ENCODE measurements at places on chromosomes 1 and 21.

GRCh38 chr1:61287734-61288133 is 205.4 kb downstream of the NFIA start:
- H3K36me3 ChIP-seq, result no peaks in the 10 kb centered on the region
- no peak for DNase-seq
- H3K27ac ChIP-seq, result peak overlapping the region; percentile 52
- peaks cover 16% of the 10 kb centered on the region for H3K4me1 ChIP-seq
- H3K27me3 ChIP-seq, result no peaks in the 10 kb centered on the region

GRCh38 chr21:28337315-28337714 is 655.4 kb downstream of the LTN1 start:
- no peak for DNase-seq
- no peak overlapping the region for H3K27ac ChIP-seq
- no peak overlapping the region for H3K4me3 ChIP-seq
- peaks cover 7% of the 10 kb centered on the region for H3K4me1 ChIP-seq

- H3K4me1 ChIP-seq, result no peaks in the 10 kb centered on the region
- no peak overlapping the region for H3K27ac ChIP-seq
- peaks cover 55% of the 10 kb centered on the region for H3K36me3 ChIP-seq
- H3K27me3 ChIP-seq, result no peaks in the 10 kb centered on the region
- no peak for DNase-seq
Observed at GRCh38 chr1:111462370-111463028, 11.3 kb upstream of the C1orf162 start.

DNA sequence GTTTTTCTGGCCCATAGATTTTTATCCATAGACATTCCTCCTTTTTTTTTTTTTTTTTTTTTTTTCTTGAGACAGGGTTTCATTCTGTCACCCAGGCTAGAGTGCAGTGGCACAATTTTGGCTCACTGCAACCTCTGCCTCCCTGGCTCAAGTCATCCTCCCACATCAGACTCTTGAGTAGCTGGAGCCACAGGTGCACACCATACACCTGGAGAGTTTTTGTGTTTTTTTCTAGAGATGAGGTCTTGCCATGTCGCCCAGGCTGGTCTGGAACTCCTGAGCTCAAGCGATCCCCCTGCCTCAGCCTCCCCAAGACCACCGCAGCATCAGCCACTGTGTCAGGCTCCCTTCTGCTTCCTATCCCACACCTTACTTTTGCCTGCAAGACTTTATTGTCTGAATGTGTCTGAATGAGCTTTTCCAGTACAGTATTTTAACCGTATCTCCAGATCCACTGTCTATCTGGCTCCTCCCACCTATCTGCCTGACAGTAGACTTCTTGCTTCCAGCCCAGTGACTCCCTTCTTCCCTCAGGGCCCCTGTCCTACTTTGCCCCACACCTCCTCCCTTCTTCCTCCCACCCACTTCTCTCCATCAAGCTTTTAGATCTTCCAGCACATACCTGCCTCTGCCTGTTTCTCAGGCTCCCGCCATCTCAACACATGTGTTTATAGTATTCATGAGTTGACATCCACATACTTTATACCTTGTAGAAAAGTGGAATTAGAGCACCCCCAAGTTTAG is 6.1 kb downstream of the C1orf21 start:
- no peaks in the 10 kb centered on the region for H3K36me3 ChIP-seq
- no peak overlapping the region for H3K4me3 ChIP-seq
- H3K27ac ChIP-seq, result no peak overlapping the region
- H3K27me3 ChIP-seq, result no peaks in the 10 kb centered on the region

- no peak for DNase-seq
- H3K36me3 ChIP-seq, result no peaks in the 10 kb centered on the region
- no peaks in the 10 kb centered on the region for H3K4me1 ChIP-seq
- H3K4me3 ChIP-seq, result no peak overlapping the region
Observed at GRCh38 chr1:169250022-169250421, 117.6 kb downstream of the NME7 start.

DNA sequence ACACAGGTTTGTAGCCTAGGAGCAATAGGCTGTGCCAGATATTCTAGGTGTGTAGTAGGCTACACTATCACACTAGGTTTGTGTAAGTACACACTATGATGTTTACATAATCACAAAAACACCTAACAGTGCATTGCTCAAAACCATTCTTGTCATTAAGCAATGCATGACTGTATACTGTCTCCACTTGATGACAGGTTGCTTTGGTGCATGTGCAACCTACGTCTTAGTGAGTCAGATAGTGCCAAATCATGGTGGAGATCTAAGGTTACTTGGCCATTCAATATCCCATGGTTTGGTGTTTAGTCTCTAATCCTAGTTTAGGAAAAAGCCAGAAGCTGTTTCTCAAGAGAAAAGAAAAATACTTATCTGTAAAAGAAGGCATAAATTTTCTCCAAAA is 181.1 kb downstream of the KCNK2 start:
- no peaks in the 10 kb centered on the region for H3K36me3 ChIP-seq
- no peaks in the 10 kb centered on the region for H3K4me1 ChIP-seq
- H3K27ac ChIP-seq, result no peak overlapping the region
- DNase-seq, result no peak
- no peaks in the 10 kb centered on the region for H3K27me3 ChIP-seq
